GM12878 (cell line): ENCODE measurements at places on chromosomes 7 and 10. TPM values are rescaled to one million over a fixed set of nuclear protein-coding genes. Genes with fewer than 3 reads are reported as not detected.

GRCh38 chr10:86368987-86369386, 2.4 kb upstream of the GRID1 start:
- DNase-seq = no peak

DNA sequence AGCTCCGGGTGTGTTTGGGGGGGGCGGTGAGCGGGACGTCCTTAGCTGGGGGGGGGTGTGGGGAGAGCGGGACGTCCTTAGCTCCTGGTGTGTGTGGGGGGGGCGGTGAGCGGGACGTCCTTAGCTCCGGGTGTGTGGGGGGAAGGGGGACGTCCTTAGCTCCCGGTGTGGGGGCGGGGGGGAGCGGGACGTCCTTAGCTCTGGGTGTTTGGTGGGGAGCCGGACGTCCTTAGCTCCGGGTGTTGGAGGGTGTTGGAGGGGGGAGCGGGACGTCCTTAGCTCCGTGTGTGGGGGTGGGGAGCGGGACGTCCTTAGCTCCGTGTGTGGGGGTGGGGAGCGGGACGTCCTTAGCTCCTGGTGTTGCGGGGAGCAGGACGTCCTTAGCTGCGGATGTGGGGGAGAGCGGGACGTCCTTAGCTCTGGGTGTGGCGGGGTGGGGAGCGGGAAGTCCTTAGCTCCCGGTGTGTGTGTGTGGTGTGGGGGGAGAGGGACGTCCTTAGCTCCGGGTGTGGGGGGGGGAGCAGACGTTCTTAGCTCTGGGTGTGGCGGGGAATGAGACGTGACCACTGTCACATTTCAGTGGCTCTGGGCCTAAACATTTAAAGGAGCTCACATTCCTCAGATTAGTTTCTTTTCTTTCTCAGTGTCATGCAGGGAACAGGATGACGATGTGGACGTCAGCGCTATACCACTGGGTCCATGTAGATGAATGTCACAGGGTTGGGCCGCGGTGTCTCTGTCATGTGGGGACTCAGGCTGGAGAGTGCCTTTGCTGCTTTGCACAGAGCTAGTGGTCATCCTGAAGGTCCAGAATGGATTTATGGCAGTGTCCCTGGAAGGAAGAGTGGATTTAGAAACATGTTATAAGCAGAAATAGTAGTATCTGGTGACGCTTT, 7.5 kb downstream of the DYNC2I1 start:
- peak; percentile 33 for DNase-seq

DNA sequence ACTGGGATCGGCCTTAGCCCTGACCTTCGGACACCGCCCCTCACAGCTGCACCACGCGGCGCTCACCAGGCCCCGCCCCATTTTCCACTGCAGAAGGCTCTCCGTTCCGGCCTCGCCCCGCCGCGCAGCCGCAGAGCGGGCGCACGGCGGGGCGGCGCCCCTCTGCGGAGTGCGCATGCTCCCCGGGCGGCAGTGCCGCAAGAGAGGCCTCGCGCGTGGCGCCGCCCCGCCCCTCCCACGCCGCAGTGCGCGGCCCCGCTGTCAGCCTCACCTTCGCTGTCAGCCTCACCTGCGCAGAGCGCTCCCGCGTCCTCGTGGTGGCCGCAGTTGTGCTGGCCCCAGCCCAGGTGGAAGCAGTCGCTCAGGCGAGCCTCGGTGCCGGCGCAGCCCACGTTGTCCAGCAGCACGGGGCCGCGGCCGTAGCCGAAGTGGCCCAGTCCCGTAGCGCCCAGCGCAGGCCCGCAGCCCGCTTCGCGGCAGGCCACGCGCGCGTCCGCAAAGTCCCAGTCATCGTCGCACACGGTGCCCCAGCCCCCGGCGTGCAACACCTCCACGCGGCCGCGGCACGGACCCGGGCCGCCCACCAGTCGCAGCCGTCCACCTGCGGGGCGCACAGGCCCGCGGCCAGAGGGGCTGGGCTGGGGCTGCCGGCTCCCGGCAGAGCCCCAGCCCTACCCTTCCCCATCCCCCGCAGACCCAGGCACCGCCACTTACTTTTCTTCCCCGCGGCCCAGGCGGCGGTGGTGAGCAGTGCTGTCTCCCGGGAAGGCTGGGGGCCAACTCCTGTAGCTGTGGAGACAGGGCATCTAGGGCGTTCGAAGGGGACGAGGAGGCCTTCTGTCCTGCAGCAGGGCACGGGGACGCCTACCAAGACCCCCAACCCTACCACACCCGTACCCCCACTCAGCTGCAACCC, 16.1 kb downstream of the SSC4D start:
- DNase-seq = peak; percentile 66

DNA sequence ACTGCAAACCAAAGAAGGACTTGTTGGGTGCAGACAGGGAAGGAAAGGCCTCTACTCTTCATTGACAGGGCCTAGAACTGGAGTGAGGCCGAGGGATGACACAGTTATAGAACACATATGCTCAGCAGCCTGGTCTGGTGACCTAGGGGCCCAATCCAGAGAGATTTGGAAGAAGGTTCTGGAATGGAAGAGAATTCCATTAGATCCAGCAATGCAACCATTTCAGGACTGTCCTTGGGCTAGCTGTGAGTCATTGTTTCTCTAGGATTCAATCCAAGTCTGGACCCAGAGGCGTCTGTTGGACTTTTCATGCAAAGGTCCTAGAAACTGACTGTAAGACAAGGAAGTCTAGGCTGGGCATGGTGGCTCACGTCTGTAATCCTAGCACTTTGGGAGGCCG, 59.2 kb downstream of the WIPF3 start:
- no peak for DNase-seq

DNA sequence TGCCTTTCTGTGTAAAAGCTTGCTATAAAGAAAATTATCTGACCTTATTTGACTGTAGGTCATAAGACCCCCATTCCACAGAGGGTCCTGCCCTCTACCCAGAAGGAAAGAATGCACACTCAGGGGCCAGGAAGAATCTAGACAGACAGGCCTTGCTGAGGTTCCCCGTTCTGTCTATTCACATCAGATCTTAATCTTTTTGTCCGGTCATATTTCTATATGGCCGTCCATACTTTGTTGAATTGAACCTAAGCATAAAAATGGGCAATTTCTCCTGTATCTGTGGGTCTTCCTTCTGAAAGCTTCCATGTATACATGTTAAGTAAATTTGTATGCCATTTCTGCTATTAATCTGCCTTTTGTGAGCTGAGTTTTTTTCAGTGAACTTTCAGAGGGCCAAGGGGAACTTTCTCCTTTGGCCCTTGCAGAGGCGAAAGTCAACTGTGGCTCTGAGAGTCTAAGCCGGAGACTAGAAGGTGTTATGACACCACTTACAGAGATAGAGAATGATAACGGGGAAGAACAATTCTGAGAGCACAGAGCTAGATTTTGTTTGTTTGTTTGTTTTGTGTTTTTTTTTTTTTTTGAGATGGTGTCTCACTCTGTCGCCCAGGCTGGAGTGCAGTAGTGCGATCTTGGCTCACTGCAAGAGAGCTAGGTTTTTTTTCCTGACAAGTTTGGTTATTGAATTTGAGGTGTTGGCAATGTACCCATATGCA, 11.6 kb upstream of the PRKAR2B start:
- DNase-seq = no peak

DNA sequence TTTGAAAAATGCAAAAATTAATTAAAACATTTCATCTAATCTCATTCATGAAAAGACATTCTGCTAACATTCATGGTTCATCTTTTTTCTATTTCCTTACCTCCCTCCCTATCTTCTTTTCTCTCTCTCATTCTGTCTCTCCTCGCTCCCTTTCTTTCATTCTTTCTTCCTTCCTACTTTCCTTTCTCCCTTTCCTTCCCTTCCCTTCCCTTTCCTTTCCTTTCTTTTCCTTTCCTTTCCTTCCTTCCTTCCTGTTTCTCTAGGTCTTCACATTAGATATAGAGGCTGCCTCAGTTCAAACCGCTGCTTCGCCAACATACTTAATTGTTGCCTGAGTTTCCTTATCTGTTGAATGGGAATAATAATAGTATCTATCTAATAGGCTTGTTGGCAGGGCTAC, 21.9 kb downstream of the SFRP4 start:
- DNase-seq = no peak

- no peak for DNase-seq
Measured at GRCh38 chr10:1378473-1378872, 322.3 kb downstream of the WDR37 start.

- no peak for DNase-seq
Measured at GRCh38 chr10:100749059-100749308, 3.6 kb downstream of the PAX2 start.

DNA sequence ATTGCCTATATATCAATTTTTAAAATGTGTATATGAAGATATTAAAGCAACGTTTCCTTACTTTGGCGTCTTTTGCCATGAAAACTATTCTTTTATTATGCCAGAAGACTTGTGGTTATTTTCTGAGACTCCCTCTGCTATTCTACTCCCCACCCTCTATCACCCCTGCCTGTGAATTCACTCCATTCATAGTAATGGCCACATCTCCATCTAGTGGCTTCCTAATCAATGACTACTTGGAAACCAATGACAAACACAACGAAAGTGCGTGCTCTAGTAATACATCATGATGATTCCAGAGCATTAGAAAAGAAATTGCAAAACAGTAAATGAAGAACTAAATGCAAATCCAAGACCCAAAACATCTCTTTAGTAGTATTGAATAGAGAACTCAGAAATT, 186.7 kb upstream of the HGF start:
- peak; percentile 30 for DNase-seq

DNA sequence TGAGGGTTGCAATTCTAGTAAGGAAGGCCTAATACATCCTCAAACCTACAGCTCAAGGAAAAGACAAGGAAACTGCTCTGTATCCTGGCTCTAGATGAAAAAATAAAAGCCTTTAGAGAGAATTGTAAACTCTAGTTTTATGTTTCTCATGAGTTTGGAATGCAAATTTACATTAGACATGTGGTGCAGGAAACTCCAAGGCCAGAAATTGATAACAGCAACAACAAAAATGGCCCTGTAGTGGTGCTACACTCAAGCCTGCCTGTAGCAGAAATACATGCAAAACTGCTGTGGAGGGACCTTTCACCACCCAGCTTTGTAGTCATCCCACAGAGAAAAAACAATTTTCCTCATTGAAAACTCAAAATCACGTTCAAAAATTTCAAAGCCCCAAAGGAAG, 546.7 kb upstream of the LRRN3 start:
- no peak for DNase-seq

- no peak for DNase-seq
Measured at GRCh38 chr10:72146559-72147323, 58.4 kb upstream of the SPOCK2 start.

- no peak for DNase-seq
Measured at GRCh38 chr7:106283831-106284713, 711 bp downstream of the NAMPT start.

DNA sequence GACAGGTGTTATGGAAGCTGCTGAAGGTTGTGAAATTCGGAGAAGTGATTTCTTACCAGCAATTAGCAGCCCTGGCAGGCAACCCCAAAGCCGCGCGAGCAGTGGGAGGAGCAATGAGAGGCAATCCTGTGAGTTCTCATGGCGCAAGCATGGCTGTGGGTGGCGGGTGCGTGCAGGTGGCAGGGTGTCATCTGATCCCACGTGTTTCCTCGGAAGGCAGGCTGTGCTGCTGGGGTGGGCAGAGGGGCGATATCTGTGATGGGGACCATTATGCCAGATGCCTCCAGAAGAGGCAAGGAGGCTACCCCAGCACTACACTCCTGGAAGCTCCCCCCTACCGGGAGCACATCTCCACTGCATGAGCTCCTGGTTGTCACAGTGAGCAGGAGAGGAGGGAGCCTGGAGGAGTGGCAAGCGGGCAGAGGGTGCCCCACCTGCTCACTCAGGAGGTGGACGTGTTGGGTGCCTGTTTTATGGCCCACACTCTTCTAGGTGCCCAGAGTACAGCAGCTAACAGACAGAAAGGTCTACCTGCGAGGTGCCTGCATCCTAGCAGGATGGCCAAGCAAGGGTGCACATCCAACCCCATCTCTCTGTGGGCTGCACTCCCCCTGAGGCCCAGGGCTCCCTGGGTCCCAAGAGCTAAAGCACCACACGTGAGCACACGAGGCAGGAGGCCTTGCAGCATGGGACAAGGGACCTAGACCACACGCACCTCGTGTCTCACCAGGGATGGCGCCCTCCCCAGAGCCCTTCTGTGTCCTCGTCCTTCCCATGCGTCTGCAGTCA, 204.7 kb downstream of the EBF3 start:
- DNase-seq = no peak

DNA sequence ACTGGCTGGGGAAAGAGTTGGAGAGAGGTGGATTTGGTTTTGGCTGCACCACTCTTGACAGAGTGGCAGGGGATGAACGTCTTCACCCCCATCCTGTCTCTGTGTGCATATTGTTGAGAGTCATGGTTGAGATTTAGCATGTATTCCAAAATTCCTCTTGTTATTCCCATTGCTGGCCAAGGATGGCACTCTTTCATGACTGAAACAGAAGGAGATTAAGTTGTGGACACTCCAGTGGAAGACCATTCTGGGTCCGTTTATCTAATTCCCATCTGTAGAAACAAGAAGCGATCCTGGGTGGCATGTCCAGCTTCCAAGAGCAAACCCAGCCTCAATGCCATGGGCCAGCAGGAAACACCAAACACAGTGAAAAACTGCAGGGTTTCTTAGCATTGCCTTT, 469.0 kb upstream of the IGFBP3 start:
- DNase-seq = no peak

DNA sequence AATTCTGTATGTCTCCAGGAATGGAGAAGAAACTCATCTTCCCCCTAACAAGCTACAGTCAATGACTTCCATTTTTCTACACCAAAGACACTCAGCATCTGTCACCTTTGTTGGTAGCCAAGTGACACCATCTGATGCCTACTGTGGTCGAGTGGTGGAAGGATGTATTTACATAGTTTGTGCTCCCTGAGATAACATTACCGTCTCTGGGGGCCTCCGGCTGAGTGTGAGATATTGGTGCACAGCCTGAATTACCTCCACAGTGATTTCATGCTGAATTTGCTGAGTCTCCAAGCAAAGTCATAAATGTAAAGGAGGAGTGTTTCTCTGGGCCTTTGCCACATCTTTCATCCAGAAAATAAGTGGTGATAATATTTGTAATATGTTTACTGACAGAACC, 114.0 kb downstream of the GRID1 start:
- no peak for DNase-seq

DNA sequence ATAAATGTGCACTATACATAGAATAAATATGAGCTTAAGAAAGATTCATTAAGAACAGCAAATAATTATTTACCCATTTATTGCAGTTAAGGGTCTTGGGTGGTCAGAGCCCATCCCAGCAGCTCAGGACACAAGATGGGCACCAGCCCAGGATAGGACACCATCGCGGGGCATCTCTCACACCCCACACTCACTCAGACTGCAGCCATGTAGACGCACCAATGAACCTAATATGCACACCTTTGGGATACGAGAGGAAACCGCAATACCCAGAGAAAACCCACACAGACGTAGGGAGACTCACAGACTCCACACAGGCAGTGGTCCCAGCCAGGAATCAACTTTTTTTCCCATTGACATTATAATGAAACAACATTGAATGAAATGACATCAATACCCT, 36.0 kb downstream of the CARD11 start:
- DNase-seq = no peak

The WDFY4 gene
- 41.9 and 45.2 TPM in 2 replicates for polyA plus RNA-seq

The UBE3C gene
- polyA plus RNA-seq = 18.0 and 26.4 TPM in 2 replicates

The IDI2 gene
- not detected in 2 replicates for polyA plus RNA-seq

The SPDYE3 gene
- polyA plus RNA-seq = 6.2 and 7.2 TPM in 2 replicates

The C10orf90 gene
- polyA plus RNA-seq = not detected in 2 replicates

The LRMDA gene
- polyA plus RNA-seq = not detected in 2 replicates

The ACTR3C gene
- polyA plus RNA-seq = 6.6 and 7.5 TPM in 2 replicates

The NUDT13 gene
- polyA plus RNA-seq = 1.9 and 2.4 TPM in 2 replicates

The IFIT1B gene
- polyA plus RNA-seq = 0.09 TPM in 1 of 2 replicates, not detected in the other

The LMOD2 gene
- not detected in 2 replicates for polyA plus RNA-seq

The TET1 gene
- polyA plus RNA-seq = 0.59 and 0.68 TPM in 2 replicates

The NYAP1 gene
- not detected in 2 replicates for polyA plus RNA-seq

The MRLN gene
- not detected in 2 replicates for polyA plus RNA-seq

The LIPF gene
- not detected in 2 replicates for polyA plus RNA-seq
